Stimulated activated CD4-positive, alpha-beta T cell treated with anti-CD3 and anti-CD28 coated beads, Interleukin-2, amount 100 ng/mL, for 24 hours (primary cell): ENCODE measurements at places on chromosomes 5 and 9.

DNA sequence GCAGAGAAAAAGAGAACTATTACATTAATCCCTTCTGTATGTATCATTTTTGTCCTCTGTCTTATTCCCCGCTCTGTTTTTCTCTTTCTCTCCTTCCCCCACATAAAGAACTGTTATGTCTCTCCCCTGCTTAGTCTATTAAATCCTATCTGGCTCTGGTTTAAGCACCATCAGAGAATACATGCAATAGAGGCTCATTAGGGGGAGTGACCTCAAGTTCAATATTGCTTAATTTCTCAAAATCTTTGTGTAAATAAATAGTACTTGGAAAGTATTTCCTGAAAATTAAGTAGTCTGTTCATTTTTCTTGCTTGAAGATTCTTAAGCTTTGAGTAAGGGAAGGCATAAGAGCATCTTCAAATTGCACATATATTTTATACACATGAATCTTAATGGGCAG lies 41.2 kb upstream of the FAM174A start:
- no peak for DNase-seq

DNA sequence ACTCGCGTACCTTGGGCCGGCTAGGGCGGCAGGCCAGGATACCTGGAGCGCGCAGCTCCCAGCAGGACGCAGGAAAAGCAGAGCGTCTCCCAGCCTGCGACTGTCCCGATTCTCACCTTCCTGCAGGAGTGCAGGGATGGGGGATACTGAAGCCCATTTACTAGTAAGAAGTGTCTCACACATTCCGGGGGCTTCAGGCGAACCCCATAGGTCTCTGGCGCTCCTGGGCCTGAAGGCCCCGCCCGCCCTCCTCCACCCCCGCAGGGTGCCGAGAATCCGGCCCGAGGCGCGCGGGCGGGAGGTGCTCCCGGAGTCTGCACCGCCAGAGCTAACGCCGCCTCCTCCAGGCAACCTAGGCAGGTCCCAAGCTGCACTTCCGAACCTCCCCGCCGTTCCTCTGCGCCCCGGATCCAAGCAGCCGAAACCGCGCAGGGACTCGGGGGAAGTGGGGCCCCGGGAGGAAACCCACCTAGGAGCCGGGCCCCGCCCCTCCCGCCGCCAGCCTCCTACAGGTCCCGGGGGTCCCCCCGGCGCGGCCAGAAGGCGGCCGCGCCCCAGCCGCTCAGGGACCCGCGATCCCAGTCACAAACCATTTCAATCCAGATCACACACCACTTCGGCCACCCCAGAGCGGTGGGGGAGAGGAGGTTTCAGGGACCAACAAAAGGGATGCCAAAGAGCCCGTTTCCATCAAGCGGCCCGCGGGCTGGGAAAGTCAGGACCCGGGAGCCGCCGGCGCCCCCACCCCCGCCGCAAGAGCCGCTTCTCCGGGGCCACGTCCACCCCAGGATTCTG lies 1.2 kb downstream of the ROR2 start:
- DNase-seq: peak; percentile 51

GRCh38 chr5:175567954-175568353 lies 89.6 kb downstream of the SFXN1 start:
- no peak for DNase-seq

DNA sequence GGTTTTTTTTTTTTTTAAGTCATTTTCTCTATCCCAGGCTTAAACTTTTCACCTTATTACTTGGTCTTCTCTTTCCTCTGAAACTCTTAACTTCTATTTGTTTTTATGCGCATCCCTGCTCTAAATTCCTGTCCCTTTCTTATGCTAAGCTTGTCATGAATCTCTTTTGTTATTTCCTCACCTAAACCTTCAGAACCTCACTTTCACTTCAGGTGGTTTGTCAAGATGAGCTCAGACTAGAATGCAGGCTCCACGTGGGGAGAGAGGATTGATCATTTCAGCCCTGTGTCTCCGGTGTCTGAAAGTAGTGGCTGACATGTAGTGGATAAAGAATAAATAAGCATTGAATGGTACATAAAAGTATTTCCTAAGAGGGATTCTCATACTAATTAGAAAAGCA lies 63.6 kb downstream of the ANXA1 start:
- no peak for DNase-seq

GRCh38 chr9:4246969-4247368 lies 52.9 kb downstream of the GLIS3 start:
- no peak for DNase-seq

- no peak for DNase-seq
Observed at GRCh38 chr9:108784998-108785397, 70.8 kb downstream of the ACTL7B start.

DNA sequence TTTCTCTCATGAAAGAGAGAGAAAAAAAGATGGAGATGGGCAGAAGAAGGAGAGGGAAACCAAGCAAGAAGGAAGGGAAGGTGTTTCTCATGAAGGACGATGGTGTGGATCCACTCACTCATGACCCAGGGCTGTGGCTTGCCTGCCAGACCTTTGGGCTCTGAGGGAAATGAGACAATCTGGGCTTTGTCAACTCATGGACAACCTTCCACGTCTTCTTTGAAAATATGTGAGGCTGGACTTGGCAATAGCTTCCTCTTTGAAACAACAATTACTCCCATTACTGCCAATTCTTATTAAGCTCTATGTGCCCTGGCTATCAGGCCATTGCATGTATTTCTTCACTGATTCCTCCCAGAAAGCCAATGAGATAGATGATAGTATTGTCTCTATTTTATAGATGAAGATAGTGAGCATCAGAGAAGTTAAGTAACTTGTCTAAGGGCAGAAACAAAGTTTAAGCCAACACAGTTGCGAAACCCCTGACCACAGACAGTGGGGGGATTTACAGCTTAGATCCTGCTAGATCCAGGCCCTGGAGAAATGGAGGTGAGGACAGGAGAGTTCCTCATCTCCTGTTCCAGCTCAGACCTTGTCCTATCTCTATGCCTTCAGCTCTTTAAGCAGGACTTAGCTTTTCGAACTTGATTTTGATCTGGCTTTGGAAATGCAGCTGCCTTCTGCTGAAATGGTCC lies 132.4 kb downstream of the GCNT1 start:
- DNase-seq: no peak

DNA sequence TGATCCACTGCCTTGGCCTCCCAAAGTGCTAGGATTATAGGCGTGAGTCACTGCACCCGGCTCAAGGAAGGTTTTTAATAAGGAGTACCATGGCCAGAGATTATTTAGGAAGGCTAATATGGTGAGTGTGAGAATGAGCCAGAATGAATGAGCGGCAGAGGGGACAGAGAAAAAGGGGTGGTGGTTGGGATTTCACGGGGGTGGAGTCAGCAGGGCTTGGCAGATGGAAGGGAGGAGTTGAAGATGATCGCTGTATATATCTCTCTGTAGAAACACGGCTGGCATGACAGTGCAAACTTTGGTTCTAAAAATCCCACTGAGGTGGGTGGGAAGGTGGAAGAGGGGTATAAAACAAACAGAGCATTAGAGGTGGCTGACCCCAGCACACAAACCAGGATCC lies 176.7 kb upstream of the TBC1D2 start:
- DNase-seq: no peak

DNA sequence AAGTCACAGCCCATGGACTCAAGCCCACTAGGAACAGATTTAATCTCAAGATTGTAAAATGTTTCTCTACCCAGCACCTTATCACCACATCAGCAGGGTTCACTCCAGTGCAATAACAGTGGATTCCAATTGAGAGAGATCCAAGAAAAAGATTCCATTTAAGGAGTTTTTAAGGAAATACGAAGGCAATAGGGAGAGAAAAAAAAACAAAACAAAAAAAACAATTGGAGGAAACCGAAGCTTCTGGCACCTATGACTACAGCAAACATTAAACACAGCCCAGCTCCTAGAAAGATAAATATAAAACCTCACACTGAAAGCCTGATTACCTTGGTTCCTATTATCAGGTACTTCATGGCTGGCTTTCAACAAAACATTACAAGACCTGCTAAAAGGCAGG lies 192.7 kb downstream of the DAB2IP start:
- DNase-seq: no peak

- peak; percentile 22 for DNase-seq
Observed at GRCh38 chr5:56412601-56413379, 179.7 kb upstream of the ANKRD55 start.

- no peak for DNase-seq
Observed at GRCh38 chr5:174945853-174946252, 221.5 kb downstream of the MSX2 start.

DNA sequence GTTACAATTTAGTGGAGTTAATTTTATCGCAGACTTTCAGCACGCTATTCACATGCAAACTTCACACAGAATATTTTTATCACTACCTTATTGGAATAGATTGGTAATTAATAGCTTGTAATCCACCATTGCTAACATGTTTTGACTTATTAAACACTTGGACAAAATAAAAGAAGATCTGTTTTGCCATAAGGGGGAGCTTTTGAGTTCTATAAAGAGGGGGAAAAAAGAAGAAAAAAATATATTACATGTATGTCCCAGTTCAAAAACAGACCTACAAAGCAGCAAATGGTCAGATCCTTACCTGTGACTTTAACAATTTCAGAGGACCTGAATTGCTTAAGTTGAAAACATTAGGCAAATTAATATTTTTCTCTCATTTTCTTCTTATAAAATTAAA lies 1.2 kb upstream of the PAPPA start:
- no peak for DNase-seq

GRCh38 chr5:52999344-52999949 lies 10.3 kb downstream of the ITGA2 start:
- DNase-seq: no peak

- no peak for DNase-seq
Observed at GRCh38 chr5:176490301-176490700, 42.1 kb downstream of the FAF2 start.

DNA sequence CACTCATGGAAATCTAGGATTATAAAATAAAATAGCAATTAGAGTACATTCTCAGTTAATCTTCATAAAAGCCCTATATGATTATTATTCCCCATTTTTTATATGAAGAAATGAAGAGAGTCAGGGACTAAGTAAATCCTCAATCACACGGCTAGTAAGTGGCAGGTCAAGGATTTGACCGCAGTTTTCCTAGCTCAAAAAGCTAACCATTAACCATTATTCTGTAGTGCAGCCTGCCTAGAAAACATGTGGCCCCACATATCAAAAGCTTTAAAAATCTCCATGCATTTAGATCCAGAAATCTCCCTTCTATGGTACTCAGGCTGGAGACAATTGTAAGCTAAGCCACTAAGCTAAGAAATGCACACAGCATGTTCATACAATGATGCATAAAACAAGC lies 21.4 kb downstream of the EPB41L4A start:
- no peak for DNase-seq

DNA sequence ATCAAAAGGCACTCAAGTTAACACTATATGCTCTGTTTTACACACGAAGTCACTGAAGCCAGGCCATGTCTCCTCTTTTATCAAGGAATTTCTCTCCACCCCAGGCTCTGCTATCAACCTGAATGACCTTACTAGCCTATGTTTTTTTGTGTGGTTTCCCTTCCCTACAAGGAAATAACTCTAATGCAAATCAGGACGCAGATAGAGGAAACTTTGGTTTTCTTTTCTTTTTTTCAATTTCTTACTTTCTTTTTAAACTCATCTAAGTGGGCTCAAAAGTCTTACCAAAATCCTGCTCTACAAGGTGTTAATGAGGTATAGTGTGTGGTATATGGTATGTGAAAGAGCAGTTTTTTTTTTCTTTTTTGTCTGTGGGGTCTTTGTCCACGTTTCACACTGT lies 5.5 kb upstream of the SLC46A2 start:
- no peak for DNase-seq

GRCh38 chr5:74686962-74687751 lies 2.1 kb downstream of the HEXB start:
- no peak for DNase-seq

- DNase-seq: no peak
Observed at GRCh38 chr5:40078898-40079575, 600.7 kb upstream of the PTGER4 start.

GRCh38 chr5:10324518-10325370 lies 17.0 kb upstream of the CMBL start:
- no peak for DNase-seq

DNA sequence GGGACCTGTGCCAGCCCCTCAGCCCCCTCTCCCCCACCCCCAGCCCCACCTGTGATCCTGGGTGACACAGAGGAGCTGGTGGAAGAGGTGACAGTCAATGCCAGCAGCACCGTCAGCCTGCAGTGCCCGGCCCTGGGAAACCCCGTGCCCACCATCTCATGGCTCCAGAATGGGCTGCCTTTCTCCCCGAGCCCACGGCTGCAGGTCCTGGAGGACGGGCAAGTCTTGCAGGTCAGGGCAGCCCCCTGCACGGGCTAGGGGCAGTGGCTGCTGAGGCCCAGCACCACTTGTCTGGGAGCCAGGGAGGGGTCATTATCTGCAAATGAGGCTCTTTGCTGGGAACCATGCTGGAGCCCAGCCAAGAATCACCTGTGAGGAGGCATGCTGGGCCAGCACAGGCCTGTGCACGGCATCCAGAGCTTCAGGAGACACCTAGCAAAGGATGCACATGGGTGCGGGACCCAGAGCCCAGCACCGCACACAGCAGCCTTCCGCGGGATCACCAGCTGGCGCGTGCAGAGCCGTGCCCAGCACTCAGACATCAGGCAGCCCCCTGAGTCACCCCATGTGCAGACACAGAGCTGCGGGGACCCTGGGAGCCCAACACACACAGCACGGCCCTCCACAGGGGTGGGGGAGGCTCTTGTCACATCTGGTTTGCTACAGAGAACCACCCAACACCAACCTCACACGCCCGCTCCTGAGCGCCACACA lies 62.0 kb upstream of the ASS1 start:
- no peak for DNase-seq

- DNase-seq: no peak
Observed at GRCh38 chr9:2800394-2801179, 43.3 kb downstream of the PUM3 start.

DNA sequence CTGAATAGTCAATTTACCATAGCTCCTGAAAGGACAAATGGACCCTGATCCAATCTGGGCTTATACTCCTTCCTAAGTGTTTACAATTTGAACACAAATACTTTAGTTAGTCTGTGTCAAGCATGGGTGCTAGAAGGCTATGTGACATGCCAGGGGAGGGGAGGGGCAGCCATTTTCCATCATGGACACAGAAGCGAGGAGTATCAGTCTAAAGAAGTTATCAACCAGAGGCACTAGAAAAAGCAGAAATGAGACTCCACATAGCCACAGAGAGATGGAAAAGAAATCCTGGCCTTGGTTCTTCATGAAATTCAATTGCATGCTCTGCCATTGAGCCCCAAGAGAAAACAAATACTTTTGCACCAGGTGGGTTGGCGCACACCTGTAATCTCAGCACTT lies 61.8 kb downstream of the NR6A1 start:
- DNase-seq: no peak

DNA sequence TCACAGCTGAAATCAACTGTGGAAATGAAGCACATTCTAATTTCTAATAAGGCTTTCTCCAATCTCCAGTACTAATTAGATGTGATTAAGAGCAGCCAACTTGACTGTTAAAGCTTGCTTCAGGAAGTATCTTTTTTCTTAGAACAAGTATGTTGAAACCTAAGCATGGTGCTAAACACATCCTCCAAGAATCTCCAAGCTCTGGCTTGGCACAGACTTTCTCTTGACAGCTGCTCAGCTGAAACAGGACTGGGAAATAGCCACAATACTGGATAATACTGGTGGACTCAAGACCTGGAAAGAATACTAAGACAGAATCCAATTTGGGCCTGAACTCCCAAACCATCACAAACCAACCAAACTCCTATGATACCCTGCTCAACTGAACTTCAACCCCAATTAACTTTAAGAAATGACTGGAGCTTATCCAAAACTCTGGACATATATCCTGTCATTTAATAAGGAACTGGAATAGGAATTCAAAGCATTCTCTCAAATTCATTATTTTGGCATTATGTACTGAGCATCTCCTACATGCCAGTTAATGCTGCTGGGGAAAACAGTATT lies 16.2 kb downstream of the PRKAA1 start:
- no peak for DNase-seq

GRCh38 chr5:169213479-169213878 lies 87.5 kb downstream of the SLIT3 start:
- DNase-seq: no peak
